ENCODE measurements at places on chromosomes 11 and 22.

DNA sequence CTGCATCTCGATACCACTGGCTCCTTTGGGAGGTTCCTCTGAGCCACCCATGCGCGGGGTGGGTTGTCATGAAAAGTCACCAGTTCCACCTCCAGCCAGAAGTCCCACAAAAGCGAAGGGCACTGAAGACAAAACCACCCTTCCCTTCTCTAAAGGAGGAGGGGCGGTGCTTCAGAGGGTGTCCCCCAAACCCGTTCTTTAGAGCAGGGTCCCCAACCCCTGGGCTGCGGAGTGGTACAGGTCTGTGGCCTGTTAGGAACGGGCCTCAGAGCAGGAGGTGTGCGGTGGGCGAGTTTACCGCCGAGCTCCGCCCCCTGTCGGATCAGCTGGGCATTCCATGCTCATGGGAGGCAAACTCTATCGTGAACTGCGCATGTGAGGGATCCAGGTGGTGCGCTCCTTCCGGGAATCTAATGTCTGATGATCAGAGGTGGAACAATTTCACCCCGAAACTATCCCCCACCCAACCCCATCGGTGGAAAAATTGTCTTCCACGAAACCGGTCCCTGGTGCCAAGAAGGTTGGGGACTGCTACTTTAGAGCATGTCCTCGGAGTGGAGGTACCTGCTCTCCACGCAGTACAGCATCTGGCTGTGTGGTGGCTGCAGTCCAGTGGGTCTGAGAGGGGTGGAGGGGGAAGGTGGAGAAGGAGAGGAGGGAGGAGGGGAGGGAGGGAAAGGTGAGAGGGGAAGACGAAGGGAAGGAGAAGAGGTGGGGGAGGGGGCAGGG, 72.9 kb upstream of the SEPTIN5 start:
- no peak for DNase-seq

DNA sequence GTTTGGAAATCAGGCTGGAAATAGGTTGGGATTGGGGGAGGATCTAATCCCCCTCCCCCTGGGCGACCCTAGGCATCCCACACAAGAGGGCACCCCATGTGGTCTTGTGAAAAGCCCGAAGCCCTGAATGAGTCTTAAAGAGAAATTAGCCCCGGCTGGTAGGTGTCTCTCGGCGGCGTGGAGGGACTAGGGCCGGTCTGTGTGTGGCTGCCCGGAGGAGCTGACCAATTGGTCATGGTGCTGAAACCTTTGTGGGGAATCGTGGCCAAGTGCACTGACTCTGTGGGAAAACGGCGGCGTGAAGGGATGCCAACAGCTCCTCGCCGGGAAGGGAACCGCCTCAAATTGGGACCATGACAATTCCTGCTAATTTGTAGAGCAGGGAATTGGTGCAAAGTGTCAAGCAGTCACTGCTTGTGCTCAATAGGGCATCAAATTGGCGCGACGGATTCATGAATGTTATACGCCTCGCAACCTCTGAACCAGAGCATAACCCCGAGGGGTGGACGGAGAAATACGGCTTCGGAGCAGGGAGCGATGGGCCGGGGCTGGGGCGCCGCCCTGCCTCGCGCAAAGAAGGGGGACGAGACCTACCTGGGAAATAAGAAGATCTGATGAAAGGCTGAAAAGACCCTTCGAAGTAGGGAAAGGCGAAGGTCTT, 1.5 kb downstream of the DBX1 start:
- peak; percentile 86 for DNase-seq

DNA sequence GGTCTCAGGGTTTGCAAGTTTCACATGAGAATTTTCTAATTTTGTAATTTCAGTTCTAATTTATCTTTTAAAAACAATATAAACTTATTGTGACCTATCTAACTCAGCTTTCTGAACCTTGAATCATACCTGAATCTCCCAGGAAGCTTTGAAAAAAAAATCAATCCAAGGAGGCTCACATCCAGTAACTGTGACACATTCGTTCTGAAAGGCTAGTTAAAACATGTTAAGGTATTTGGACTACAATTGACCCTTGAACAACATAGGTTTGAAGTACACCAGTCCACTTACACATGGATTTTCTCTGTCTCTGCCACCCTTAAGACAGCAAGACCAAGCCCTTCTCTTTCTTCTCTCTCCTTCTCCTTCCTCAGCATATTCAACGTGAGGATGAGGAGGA, 40.0 kb downstream of the DDI1 start:
- DNase-seq, result no peak

GRCh38 chr22:45717789-45718188, 46.2 kb downstream of the ATXN10 start:
- DNase-seq, result no peak

DNA sequence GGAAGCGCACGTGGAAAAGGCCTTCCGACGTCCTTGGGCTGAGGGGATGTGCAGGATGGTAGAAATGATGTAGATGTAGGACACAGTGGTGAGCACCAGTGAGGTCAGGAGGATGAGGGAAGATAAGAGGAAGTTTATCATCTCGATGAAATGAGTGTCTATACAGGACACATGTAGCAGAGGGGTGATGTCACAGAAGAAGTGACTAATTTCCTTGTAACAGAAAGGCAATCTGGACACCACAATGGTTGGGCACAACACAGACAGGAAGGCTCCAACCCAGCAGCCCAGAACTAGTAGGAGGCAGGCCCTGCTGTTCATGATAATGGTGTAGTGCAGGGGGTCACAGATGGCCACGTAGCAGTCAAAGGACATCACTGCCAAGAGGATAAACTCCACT, 35.0 kb upstream of the OR6M1 start:
- DNase-seq, result no peak
